ENCODE measurements at places on chromosomes 11 and 22.

DNA sequence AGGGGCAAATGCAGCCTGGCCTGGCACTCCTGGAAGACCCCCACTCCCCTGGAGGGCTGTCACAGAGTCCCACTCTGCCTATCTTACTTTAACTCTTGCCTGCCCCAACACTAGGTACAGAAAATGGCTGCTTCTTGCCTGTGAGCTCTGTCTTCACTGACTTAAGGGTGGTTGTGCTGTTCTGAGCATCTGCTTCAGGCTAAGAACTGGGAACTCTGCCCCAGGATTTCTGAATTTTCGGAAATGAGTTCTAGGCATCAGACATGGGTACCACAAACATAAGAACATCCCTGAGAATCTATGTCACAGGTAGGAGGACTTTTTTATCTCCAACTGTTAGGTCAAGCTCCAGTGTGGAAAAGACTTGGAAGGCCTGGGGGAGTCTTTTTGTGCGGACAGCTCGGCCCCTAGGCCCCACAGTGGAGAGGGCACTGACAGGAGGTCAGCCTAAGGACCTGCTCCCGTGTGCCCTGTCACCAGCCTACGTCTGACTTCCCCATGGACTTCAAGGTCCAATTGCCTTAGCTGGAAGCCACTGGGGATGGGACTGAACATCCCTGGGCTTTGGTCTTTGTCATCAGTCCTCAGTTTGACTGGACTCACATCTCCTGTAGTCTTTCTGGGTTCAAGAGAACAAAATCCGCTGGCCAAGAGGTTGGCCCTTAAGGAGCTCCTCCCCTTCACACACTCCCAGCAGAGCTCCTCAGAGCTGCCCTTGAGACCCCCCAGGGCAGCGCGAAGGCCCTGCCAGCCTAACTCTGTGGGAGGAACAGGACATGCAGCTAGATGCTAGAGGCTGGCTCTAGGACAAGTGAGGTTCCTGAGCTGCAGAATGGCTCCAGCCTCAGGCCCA, 31.9 kb downstream of the PPP2R1B start:
- DNase-seq = no peak

- no peak for DNase-seq
Measured at GRCh38 chr11:44327730-44328129, 17.8 kb upstream of the ALX4 start.

GRCh38 chr11:1992111-1992510, 5.5 kb downstream of the H19 start:
- DNase-seq = no peak

- peak; percentile 20 for DNase-seq
Measured at GRCh38 chr11:128658502-128658901, 35.4 kb upstream of the FLI1 start.

GRCh38 chr11:128551611-128552335, 35.6 kb downstream of the ETS1 start:
- DNase-seq = no peak

GRCh38 chr11:69842746-69843528, 23.7 kb upstream of the FGF3 start:
- DNase-seq = no peak

DNA sequence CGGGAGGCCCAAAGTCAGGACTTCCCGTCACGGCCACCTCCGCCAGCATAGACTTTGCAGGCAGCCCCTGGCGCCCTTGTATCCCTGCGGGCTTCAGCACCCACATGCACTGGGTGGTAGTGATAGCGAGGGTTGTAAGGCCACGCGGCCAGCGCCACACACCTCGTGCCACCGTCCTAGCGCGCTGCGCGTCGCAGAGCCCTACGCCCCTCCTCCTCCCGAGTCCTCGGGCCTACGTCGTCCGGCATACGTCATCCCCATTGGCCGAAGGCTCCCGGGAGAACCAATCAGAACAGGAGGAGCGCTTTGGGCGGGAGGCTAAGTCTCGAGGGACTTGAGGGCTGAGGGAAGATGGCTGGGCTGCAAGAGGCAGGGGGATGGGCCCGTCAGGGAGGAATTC, 1.3 kb upstream of the BTBD18 start:
- no peak for DNase-seq

- DNase-seq = peak; percentile 96
Measured at GRCh38 chr22:29031227-29032011, 30.2 kb downstream of the C22orf31 start.

DNA sequence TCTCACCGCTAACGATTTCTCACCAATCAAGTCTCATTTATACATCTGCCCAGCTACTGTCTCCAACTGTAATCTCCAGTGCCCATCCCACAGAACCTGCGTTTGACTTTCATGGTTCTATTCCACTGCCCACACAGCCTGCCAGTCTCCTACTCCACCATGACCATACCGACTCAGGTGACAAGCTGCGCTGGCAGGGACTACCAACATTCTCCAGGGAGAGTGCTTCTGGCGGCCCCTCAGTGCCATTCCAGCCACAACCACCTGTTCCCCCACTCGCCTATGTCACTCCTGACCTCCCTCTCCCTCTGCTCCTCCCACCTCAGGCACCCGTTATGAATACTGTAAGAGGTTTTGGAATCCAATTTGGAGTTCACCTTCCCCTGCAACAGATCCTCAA, 108.5 kb upstream of the BID start:
- DNase-seq = no peak

GRCh38 chr11:107573438-107573837, 7.9 kb upstream of the ALKBH8 start:
- no peak for DNase-seq

GRCh38 chr22:44382116-44383038, 69.6 kb upstream of the SHISAL1 start:
- DNase-seq = no peak

GRCh38 chr11:12235947-12236743, 125.8 kb downstream of the MICAL2 start:
- DNase-seq = peak; percentile 68

- DNase-seq = no peak
Measured at GRCh38 chr11:70466154-70466553, 67.8 kb downstream of the CTTN start.

GRCh38 chr11:115887727-115888126, 383.5 kb upstream of the CADM1 start:
- no peak for DNase-seq

GRCh38 chr11:79236541-79236971, 204.3 kb downstream of the TENM4 start:
- peak; percentile 91 for DNase-seq

DNA sequence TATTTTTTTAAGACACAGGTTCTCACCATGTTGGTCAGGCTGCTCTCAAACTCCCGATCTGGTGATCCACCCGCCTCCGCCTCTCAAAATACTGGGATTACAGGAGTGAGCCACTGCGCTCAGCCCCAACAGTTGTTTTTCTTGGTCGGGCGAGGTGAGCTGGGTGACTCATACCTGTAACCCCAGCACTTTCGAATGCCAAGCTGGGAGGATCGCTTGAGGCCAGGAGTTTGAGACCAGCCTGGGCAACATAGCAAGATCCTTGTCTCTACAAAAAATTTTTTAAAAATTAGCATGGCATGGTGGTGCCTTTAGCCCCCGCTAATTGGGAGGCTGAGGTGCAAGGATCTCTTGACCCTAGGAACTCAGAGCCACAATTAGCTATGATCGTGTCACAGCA, 7.0 kb upstream of the NF2 start:
- DNase-seq = no peak

GRCh38 chr11:121651257-121651605, 198.5 kb upstream of the SORL1-AS1 start:
- no peak for DNase-seq

GRCh38 chr11:6681505-6681904, 1.6 kb downstream of the MRPL17 start:
- DNase-seq = no peak

DNA sequence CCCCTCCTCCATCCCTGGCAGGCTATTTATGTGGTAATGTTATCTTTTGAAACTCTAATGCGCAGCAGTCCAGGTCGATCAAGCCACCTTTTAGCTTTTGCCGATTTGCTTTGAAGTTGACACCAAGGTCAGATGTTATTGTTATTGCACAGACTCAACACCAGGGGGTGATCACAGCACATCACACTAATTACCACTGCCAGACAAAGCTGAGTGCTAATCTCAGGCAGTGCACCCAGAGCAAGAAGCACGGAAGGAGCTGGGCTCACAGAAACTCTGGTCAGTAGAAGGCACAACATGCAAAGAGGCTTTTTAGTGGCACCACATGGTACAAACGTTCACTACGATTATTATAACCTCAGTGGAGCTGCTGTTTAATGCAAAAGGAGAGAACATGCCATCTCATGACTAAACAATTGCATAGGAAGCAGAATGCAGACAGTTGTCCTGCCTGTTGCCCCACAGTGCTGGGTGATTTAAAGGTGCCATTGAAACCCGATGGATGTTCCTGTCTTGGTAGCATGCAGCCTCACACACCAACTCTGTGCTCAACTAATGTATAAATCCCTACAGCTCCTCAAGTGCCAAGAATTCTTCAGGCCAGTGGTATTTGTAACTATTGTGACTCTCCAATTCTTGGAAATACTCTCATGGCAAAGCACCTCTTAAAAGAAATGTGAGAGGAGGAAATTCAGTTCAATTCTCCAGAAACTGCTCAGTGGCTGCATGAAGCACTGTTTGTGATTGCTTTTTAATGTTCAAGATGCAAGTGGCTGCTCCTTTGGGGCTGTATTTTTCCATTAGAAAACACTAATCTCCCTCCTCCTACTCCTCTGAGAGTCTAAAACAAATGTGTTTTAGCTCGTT, 353.9 kb upstream of the DDI1 start:
- peak; percentile 63 for DNase-seq

DNA sequence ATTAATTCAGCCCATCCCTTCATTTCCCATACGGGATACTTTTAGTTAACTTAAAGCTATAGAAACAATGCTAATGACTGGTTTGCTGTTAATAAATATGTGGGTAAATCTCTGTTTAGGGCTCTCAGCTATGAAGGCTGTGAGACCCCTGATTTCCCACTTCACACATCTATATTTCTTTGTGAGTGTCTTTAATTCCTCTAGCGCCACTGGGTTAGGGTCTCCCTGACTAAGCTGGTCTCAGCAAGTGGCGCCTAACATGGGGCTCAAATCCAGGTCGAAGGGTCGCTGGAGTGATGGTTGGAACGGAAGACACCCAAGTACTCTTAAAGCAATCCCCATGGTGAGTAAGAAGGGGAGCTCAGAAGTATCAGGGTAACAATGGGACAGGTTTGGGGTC, 14.4 kb upstream of the OOSP1 start:
- no peak for DNase-seq

Data from HFFc6 (cell line).